ENCODE measurements at places on chromosomes 5 and 9. TPM values are rescaled to one million over a fixed set of nuclear protein-coding genes. Genes with fewer than 3 reads are reported as not detected.

CATSPER3 gene
- 0.74 TPM for total RNA-seq

COMMD10 gene
- total RNA-seq = 58.5 TPM

RCL1 gene
- total RNA-seq = 41.2 TPM

ORM1 gene
- total RNA-seq = not detected

SPTLC1 gene
- 100 TPM for total RNA-seq
